ENCODE measurements at places on chromosomes 1 and 21. TPM values are rescaled to one million over a fixed set of nuclear protein-coding genes. Genes with fewer than 3 reads are reported as not detected.

Gene S100A1
- total RNA-seq = 2.1 TPM

Gene SAMSN1
- total RNA-seq = 10.1 TPM

Gene SLC16A4
- 5.8 TPM for total RNA-seq

Gene KRTAP19-8
- total RNA-seq = not detected

Gene RHBG
- not detected for total RNA-seq

Gene C1orf87
- 0.46 TPM for total RNA-seq

Gene AKR7A2
- total RNA-seq = 38.3 TPM

Gene DISP1
- total RNA-seq = 8.5 TPM

Gene RAB3B
- total RNA-seq = 81.2 TPM

Gene CDC42
- total RNA-seq = 577 TPM

Gene SAMD13
- 7.8 TPM for total RNA-seq

Gene ACTN2
- total RNA-seq = 9.7 TPM

Gene KLHDC8A
- 28.8 TPM for total RNA-seq

Gene F3
- 47.1 TPM for total RNA-seq

Gene NID1
- 18.0 TPM for total RNA-seq

Gene HAO2
- total RNA-seq = not detected

Gene AIM2
- total RNA-seq = 9.9 TPM

Gene ANKRD13C
- total RNA-seq = 93.9 TPM

Gene NDUFV3
- total RNA-seq = 33.7 TPM

Gene PCP4L1
- 27.9 TPM for total RNA-seq

Gene OR10Z1
- total RNA-seq = not detected

Gene CD55
- 10.4 TPM for total RNA-seq

Gene FOXD3
- total RNA-seq = not detected

Gene TSACC
- not detected for total RNA-seq

Gene NFASC
- total RNA-seq = 46.4 TPM

Gene HENMT1
- total RNA-seq = 37.8 TPM

Gene LCE1F
- total RNA-seq = not detected

Gene RPTN
- total RNA-seq = not detected

Gene DUSP10
- 5.5 TPM for total RNA-seq

Gene COL8A2
- total RNA-seq = 2.1 TPM

Gene KCNJ6
- 14.8 TPM for total RNA-seq

Gene CYP4A11
- total RNA-seq = 0.23 TPM

Gene VCAM1
- total RNA-seq = 51.0 TPM

Gene DCST2
- total RNA-seq = 0.46 TPM

Gene FCRL6
- not detected for total RNA-seq

Gene ZNF496
- 15.9 TPM for total RNA-seq

Gene KANK4
- 2.3 TPM for total RNA-seq

Gene EPHB2
- total RNA-seq = 36.9 TPM

Gene ANKRD35
- total RNA-seq = 1.6 TPM

Gene SOX13
- total RNA-seq = 6.7 TPM

Gene SYCP1
- not detected for total RNA-seq

Gene PRAMEF26
- total RNA-seq = not detected

Gene AADACL4
- total RNA-seq = not detected

Gene DSCAM
- 17.8 TPM for total RNA-seq

Gene PGBD2
- total RNA-seq = 10.1 TPM

Gene RHD
- 0.92 TPM for total RNA-seq

Gene RIPPLY3
- total RNA-seq = 0.23 TPM

Gene PLA2G2C
- total RNA-seq = not detected

Gene BECN2
- not detected for total RNA-seq
